Breast epithelium (tissue), 4 donors: ENCODE measurements at places on chromosomes 11 and 22.

DNA sequence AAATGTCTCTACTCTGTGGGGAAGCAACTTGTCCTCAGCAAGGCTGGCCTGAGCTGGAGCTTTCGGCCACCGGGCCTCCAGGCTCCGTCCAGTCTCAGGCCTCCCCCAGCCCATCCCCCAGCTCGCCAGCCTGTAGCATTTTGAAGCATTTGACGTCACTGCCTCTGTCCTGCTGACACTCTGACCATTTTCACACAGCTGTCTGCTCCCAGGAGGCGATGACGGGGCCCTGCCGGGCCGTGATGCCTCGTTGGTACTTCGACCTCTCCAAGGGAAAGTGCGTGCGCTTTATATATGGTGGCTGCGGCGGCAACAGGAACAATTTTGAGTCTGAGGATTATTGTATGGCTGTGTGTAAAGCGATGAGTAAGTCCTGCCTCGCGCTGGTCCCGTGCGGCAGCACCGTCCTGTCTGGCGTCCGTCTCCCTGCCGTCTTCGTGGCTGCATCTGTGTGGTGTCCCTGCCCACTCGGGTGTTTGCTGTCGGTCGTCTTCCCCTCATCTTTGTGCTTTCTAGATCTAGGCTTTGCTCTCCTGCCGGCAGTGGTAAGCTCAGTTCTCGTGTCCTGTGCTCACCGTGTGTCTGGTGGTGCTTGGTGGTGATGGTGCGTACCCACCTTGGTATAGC lies 36.1 kb upstream of the ST14 start:
- DNase-seq, result no peak

DNA sequence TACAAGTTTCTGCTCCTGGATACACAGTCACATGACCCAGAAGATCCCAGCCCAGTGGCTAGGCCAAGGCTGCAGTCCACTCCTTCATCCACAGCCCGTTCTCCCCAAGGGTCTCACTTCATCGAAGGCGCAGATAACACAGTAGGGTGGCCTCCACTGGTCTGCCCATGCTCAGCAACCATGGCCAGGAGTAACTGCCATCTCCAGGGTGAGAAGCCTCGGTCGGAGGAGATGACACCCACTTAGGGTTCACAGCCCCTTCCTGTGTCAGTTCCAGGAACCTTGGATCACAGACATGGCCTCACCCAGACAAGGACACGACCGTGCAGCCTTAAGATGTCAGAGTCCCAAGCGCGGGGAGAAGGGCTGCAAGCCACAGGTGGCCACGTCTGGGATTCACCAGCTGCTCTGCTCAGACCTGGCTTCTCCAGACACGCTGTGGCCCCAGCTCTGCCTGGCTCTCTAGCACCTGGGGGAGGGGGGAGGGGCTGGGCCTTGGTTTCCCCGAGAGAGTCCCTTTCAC lies 2.6 kb downstream of the BET1L start:
- DNase-seq, result no peak

DNA sequence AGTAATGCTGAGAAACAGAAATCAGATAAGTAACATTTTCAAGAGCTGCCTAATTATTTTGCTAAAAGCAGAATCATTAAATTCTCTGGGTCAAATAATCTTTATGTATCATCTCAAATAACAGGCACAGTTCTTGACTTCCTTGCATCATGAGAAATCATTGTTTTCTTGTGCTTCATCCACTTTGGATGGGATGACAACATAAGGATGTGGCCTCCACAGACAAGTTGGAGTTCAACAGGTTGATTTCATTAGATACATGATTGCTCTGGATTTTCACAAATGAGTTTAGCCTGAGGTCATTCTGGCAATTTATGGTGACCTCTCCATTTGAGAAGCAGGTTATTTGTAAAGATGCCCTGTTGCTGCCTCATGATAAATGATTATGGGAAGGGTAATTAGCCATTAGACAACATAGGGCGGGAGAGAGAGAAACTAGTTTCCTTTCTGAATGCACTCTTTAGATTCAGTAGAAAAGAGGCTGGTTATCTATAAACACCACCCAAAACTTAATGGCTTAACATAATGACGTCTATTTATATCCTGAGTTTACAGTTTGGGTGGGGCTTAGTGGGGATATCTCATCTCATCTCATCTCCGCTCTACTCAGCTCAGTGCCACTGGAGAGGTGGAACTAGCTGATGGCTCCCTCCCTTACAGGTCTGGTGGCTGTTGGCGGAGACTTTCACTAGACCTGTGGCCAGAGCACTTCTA lies 35.0 kb upstream of the ADORA2A start:
- no peak for DNase-seq

- DNase-seq, result no peak
These were observed 712.2 kb downstream of the NTM start for GRCh38 chr11:132082566-132082965.

- DNase-seq, result no peak
These were observed 13.1 kb downstream of the ZBED5 start for GRCh38 chr11:10844796-10845195.
